Renal cortical epithelial cell (primary cell): ENCODE measurements at places on chromosomes 11 and 22.

DNA sequence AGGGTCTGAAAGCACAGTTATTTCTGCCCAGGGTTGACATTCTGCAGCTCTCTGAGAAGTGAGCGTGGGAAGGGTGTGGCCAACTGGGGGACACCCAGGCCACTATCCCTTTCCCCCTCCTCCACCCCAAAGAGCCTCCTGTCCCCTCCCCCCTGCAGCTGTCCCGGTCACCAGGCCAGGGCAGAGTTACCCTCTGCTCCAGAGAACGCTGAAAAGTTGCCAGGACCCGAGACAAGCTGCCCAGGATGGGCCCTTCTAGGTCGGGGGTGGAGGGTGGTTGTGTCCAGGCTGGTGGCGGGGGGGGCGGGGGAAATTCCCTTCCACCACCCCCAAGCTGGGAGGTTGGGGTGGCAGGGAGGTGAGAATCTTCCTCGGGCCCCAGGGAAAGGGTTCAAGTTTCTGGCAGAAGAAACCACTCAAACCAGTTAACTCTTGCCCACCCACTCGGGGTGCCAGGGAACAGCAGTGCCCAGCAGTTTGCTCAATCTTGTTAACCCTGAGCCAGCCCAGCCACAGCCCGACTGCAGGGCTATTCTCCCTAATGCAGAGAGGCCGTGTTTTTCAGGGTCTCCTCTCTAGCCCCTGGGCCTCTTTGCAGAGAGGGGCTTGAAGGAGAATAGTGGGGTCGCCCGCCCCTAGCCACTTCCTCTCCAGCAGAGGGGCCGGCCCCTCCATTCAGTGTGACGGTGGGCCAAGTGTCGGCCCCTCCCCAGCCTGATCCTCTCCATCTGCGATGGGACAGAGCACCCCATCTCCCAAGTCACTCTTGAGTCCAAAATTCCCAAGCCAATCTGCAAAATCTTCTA lies 697 bp downstream of the LGALS1 start:
- peak; percentile 16 for DNase-seq

GRCh38 chr22:48352086-48352911 lies 1475.4 kb downstream of the BRD1 start:
- DNase-seq = no peak

DNA sequence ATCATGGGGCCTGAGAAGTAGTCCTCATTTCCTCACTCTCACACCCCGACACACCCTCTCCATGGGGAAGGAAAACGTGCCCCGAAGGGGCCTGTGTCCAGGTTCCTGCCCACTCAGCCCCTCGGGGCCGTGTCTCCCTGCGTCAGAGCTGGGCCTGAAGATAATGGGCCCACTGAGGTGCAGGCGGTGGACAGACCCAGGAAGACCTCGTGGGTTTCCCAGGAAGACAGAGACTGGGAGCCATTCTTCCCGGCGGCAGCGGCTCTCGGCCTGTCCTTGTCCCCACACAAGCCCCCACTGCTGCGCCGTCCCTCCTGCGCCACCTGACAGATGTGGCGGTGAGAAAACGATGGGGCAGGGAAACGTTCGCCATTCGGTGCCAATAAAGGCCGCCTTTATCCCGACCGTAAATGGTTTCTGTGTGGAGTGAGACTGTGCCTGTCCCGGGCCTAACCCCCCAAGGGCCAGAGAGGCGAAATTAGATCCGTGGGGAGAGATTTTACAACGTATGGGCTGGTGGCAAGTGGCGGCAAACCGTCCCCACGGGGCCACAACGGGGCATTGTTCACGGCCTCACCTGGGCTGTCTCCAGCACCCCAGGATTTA lies 89.0 kb downstream of the CDKN1C start:
- no peak for DNase-seq

- DNase-seq = no peak
These were observed 51.6 kb downstream of the CEP164 start for GRCh38 chr11:117378976-117379865.

- DNase-seq = no peak
These were observed 393.0 kb upstream of the KIRREL3 start for GRCh38 chr11:127393460-127393997.

- DNase-seq = no peak
These were observed 4.1 kb upstream of the MGAT3 start for GRCh38 chr22:39452740-39453040.

DNA sequence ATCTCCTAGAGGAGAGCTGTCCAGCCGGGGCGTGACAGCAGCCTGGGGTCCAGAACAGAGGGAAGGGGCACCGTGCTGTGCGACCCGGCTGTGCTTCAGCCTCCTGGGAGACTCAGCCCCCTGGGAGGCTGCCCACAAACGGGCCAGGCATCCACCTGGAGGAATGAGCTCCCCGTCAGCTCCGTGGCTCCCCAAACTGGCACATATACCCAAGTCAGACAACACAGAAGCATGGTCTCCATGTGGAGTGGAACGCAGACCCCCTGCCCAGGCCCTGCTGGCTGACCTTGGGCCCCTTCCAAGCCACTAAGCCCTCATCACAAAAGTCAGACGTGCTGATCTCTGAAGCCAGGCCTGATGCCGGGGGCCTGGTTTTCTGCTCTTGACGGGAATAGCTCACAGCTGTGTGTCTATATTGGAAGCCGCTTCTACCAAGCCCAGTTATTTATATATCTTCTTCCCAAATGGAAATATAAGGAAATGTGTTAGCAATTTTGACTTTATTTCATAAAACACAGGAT lies 91.7 kb downstream of the BRD1 start:
- DNase-seq = no peak

DNA sequence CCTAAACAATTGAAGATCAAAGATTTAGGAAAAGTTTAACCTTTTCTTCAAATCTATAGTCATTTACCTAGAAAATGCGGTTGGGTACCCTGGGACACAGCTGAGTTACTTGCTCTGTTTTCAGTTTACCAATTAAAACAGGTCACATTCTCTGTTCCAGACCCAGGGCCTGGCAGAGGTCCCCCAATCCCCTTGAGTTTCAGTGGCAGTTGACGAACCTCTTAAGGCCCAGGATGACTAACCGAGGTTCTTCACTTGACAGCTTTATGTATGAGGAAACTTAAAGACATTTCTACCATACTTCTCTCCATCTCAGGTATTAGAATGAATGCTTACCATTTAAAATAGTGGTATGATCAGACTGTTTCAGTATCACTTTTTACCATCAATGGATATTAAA lies 16.3 kb downstream of the LDHAL6A start:
- no peak for DNase-seq

GRCh38 chr22:41094041-41094593 lies 1.7 kb downstream of the EP300 start:
- no peak for DNase-seq

- no peak for DNase-seq
These were observed 73.2 kb upstream of the OPCML start for GRCh38 chr11:133605482-133605881.

DNA sequence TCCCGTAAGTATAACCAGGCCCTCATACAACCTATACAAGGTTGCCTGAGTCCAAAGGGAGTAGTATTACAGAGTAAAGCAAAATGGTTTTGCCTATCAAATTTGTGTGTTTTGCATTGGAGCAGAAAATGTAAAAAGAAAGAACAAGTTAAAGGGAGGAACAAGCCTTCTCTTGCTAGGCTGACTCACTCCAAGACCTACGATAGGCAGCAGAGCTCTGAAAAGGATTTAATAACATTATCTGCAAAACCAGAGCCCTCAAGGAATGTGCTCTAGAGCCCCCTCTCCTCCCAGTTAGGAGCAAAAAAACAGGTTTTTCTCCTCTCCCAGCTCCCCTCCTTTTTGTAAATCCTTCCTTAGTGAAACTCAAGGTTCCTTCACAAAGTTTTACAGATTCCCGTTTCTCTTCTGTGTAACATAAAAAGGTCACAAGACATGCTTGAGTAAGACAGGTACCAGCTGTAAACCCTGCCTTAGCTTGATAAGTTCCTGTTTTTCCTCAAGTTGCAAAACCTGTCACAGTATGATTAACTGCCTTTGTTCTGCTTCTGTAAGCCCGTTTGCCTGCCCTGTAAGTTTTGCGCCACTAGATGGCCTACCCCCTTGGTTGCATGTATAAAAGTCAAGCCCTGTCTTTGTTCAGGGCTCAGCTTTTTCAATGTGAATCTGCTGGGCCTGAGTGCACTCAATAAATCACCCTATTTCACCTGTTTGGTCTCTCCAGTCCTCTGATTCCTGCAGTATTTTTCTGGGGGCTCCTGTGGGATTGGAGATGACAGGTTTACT lies 498.2 kb downstream of the KCNA4 start:
- peak; percentile 62 for DNase-seq

DNA sequence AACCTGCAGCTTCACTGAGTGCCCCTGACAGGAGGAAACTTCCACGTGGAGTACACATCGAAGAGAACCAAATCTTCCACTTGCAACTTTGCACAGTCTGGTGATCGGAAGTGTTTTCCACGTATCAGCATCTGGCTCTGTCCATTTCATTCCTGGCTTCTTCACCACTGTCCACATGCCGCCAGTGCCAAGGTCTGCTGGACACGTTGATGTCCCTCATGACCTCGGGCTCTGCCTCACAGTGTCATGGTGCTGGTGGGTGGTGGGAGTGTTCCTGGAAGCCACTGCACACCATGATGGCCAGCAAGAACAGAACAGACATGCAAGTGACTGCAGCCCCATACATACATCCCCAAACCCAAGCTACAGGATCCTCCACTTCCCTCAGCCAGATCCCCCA lies 48.4 kb downstream of the WNT11 start:
- no peak for DNase-seq

DNA sequence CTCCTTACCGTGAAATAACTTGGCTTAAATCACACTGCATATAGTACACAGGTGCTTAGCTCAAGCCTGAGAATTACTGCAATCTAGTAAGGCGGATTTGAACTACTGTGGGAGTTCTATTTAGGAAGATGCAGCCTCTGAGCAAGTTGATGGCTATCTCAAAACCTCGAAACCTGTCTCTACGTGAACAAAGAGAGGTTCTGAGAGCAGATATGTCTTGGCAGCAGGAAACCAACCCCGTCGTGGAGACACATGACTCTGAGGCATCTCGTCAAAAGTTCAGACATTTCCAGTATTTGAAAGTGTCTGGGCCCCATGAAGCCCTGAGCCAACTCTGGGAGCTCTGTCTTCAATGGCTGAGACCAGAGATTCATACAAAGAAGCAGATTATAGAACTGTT lies 5.9 kb downstream of the ZNF215 start:
- DNase-seq = no peak

DNA sequence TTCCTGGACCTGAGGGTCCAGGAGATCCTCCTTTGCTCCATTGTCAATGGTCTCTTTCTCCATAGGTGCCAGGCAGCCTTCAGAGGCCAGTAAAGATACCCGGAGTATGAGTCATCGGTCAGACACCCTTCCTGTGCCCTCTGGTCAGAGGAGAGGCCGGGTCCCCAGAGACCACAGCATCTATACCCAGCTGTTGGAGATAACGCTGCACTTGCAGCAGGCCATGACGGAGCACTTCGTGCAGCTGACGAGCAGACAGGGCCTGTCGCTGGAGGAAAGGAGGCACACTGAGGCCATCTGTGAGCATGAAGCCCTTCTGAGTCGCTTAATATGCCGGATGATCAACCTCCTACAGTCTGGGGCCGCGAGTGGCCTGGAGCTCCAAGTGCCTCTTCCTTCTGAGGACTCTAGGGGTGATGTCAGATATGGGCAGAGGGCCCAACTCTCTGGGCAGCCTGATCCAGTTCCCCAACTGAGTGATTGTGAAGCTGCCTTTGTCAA lies at the start of gene ACCSL:
TSS of gene ACCSL (plus strand) at position 51 of the 501 bp plus-strand sequence. CDS start at position 107, 56 bp downstream.
- no peak for DNase-seq

DNA sequence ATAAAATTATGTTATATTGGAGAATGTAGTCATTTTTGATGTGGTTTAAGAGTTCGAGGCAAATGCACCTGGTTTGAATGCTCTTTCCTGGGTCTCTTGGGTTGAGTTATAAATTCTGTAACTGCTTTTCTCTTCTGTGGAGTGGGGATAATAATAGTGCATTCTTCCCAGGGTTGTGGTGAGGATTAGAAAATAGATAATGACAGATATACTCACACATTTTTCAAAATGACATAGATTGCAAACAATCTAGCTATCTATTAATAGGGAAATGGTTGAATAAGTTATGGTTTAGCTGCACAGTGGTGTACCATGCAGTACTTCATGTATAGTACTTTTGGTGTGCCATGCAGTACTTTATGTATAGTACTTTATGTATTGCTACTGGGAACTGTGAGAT lies 67.4 kb downstream of the SWAP70 start:
- no peak for DNase-seq

- DNase-seq = no peak
These were observed 164.4 kb downstream of the C11orf91 start for GRCh38 chr11:33536178-33536577.

DNA sequence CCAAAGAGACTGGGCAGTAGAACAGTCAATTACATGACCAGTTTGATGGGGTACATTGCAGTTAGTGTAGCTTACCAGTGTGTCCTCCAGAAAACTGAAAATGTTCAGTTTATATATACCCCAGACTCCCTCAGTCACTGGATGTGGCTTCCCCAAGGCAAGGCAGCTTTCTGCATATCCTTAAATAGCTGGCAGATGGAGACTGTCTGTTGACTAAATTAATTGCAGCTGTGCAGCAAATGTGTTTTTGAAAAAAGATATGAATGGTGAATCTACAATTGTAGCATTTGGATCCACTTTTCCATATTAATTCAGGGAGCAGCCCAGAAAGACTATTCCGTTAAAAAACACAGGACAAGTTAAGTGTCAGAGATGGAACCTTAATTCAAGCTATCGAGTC lies 565.1 kb upstream of the CCDC179 start:
- DNase-seq = no peak

- no peak for DNase-seq
These were observed 3.1 kb upstream of the OOSP4A start for GRCh38 chr11:59960502-59961381.

GRCh38 chr11:7977232-7977917 lies 9.8 kb upstream of the EIF3F start:
- DNase-seq = peak; percentile 28

GRCh38 chr11:122888162-122888561 lies 5.6 kb downstream of the JHY start:
- DNase-seq = no peak

DNA sequence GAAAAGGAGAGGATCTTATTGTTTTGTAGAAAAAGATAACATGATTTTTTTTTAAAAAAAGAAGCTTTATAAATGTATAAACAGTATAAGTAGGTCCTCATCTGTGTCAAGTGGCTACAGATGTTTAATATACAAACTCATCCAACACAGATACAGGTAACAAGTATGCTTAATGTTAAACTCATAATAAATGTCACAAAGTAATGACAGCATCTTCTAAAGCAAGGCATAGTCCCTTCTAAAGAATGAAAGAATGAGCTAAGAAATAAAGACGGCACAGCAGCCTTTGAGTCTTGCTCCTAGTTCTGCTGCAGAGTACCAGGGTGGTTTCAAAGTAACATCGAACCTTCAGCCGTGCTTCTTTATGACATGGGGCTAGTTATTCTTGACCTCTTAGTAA lies 28.7 kb upstream of the BLID start:
- DNase-seq = no peak

DNA sequence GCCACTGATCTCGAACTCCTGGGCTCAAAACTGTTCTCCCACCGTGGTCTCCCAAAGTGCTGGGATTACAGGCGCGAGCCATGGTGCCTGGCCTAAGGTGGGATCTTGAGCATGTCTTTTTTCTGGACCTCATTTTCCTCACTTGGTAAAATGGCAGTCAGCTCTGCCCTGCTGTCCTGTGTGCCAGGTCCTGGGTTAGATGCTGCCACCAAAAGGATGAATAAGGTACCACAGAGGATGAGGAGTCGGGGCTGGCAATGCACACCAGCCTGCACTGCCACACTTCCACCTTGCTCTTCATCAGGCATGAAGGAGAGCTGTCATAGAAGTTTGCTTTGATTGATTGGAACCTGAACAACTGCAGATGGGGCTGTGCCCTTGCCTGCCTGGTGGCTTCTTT lies 32.3 kb downstream of the ACO2 start:
- DNase-seq = peak; percentile 30
